Tongue (tissue), 3 donors: ENCODE measurements at places on chromosomes 7 and 10.

DNA sequence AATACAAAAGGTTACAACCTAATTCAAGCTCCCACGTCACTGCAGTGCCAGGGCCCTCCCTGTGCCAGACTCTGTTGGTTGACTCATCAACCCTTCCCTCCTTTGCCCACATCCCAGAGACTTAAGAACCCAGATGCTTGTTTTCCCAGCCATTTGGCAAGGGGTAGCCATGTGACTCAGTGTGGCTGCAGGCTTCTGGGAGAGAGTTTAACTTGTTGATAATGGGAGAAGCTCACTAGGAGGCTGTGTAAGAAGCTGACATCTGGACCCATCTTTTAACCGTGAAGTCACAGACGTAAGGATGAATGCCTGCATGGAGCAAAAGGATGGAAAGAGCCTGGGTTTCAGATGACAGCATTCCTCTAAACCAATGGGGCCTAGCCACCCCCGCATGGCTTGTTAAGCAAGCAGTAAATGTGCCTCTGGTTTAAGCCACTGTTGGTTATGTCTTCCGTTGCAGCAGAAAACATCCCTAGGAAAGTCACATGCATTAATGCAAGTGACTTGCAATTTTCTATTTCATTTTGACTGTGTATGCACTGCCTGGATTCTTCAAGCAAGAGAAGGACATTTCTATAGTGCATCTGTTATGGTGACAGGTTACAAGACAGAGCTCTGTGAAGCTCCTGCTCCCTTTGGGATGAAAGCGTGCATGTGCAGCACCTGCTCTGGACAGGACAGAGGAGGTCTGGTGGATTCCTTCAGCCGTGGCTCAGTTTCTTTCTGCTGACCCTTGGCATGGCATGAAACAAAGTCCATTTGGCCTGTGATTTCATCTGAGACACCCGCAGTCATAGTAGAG is 57.5 kb upstream of the CREB5 start:
- DNase-seq = peak; percentile 25

DNA sequence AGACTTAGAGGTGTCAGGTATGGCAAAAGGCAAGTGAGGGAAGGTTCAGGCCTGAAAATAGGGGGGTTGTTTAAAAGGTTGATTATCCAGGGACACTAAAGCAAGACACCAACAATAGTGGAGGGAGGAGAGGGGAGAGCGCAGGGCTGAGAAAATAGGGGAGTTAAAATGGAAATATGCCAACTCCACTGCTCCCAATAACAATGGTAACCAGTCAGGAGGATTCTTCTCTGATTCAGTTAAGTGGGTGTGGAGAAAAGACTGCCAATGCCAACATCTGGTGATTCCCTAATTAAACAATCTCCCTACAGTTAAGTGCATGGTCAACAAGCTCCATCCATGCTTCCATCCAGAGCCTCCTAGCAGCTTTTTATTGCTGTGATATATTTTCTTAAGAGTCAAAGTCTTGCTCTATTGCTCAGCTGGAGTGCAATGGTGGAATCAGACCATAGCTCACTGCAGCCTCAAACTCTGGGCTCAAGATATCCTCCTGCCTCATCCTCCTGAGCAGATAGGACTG is 183.3 kb downstream of the JAZF1 start:
- DNase-seq = no peak

GRCh38 chr10:31808258-31809218 is 120.1 kb downstream of the ARHGAP12 start:
- DNase-seq = peak; percentile 89

- no peak for DNase-seq
These were observed 78.7 kb upstream of the AGR3 start for GRCh38 chr7:16960337-16960965.

- no peak for DNase-seq
These were observed 237.8 kb downstream of the MAD1L1 start for GRCh38 chr7:1994931-1995330.

GRCh38 chr7:25857376-25858067 is 294.5 kb upstream of the NFE2L3 start:
- no peak for DNase-seq

- DNase-seq = no peak
These were observed 615.2 kb downstream of the CCSER2 start for GRCh38 chr10:84943541-84943940.
